Osteoblast (primary cell): ENCODE measurements at places on chromosomes 12 and 14. TPM values are rescaled to one million over a fixed set of nuclear protein-coding genes. Genes with fewer than 3 reads are reported as not detected.

The ABHD4 gene
- 52.1 and 54.2 TPM in 2 replicates for total RNA-seq

GRCh38 chr14:47262801-47263200 is 412.6 kb downstream of the MDGA2 start:
- no peak for DNase-seq

The ACSS3 gene
- 22.4 and 35.4 TPM in 2 replicates for total RNA-seq

DNA sequence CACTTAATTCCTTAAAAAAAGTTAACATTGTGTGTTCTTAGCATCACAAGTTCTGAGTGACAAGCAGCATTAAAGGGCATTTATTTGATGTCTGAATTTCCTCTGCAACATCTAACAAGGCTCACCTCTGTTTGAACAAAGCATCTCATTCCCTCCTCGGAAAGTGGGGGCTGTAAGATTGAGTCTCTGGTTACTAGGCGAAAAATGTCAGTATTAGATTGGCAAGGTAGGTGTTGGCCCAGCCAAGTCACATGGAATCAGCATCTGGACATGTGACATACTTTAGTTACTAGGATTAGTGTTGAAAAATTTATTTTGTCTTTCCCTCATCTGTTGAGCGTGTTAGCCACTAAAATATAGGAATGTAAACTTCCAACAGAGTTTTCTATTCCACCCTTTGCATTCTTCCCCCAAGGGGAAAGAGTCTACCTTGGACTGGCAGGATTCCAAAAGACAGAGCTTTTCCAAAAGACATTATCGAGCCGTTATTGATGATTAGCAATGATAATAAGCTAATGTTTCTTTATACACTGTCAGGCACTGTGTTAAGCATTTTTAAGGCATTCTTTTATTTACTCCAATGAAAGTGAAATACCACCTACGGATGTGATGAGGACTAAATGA is 194.9 kb upstream of the BTG1 start:
- no peak for DNase-seq
